ENCODE measurements at places on chromosomes 1 and 21.

DNA sequence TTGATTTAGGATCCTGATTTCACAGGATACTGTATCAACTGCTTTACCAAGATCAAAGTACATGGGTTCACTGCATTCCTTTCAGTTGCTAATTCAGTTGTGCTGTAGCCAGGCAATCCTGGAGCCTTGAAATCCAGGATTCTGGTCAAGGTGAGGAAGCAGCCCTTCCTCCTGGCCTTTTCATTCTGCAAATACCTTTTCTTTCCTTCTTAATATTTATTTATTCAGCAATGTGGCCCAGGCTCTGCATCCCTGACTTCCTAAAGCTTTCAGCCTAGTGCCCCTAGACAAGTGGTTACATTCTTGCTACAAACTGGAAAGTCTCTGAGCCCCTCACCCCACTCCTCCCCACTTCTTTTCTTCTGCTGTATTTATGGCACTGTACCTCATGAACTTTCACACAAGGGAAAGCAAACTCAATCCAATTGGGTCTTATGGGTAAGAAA, 16.2 kb downstream of the LRRC8D start:
- no peak for DNase-seq

DNA sequence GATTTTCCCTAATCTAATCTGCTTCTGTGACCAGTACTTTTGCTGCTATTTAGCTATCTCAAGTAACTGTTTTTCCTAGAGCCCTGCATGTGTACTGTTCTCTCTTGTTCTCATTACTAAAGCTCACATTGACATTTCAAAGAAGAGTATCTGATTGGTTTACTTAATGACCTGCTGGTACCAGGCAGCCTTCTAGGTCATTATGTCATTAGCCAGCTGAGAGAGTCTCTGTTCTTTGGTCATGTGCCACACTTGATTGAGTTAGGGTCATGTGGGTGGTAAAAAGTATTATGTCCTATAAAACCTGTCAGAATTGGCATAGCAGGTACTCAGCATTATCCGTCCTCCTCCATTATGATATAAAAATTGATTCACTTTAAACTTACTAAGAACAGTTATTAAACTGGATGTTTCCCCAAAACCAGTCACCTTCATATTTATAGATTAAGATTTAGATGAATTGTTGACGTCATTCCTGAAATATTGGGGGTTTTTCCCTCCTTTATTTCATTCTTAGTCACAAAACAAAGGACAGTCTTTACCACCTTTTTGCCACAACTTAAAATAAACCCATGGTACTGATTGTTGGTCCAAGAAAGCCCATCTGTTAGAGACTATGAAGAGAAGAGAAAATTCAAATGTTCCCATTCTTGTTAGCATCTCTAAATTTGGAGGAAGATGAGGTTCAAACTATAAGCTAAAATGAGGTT, 22.2 kb downstream of the FNDC5 start:
- no peak for DNase-seq

- no peak for DNase-seq
These were observed 6.3 kb upstream of the AURKAIP1 start for GRCh38 chr1:1381294-1381693.

DNA sequence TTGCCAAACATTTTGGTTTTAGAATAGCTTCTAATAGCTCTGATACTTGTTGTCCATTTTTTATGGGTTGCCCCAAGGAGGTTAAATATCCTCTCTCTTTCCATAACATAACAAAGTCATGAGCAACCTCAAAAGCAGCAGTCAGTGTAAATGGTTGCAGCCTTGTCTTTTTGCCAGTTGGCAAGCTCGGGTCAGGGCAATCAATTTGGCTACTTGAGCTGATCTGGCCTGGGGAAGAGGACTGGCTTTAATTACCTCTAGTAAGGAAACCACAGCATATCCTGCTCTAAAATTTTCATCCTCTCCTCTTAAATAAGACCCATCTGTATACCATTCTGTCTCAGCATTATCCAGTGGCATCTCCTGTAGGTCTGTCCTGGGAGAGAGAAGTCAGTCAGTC, 21.2 kb upstream of the FMO4 start:
- DNase-seq, result no peak

DNA sequence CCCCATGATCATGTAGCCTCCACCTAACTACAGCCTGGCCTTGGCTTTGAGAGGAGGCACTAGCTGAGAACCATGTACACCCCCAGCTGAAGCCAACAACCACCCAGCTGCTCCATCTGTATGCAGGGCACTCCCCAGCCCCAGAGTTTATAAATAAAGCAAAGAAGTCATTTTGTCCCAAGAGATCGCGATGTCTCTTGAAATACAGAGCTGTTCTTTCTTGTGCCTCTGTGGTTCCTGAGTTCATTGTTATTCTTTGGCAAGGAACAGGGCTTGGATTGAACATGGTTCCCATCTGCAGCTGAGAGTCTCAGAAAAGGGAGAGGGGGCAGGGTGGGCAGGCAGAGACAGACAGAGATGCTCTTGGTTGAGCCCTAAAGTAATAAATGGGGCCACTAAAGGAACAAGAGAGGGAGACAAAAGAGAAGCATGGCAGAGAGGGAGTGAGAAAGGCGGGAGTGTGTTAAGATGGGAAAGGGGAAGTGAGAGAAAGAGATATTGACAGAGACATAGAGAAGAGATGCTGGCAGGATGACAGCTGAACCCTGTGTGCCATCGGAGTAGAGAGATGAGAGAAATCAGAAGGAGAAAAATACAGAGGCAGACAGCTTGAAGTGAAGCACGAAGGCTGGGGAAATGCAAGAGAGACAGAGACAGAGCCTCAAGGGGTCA, 63.3 kb downstream of the TNR start:
- DNase-seq, result no peak

DNA sequence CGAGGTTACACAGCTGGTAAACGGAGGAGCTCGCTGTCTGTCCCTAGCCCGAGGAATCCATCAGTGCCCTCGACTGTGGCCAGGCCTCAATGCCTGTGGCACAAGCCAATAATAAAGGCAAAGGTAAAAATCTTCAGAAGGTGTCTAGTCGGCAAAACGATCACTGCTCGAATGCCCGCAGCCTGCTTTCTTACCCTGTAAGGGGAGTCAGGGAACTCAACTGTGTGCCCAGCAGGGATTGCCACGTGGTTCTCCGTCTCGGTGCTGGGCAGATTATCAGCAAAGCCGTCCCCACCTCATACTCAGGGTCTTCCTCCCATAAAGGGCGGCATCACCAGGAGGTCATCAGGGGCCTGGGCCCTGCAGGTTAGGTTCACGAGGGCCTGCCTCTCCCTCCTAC, 103.4 kb downstream of the PAX7 start:
- no peak for DNase-seq

DNA sequence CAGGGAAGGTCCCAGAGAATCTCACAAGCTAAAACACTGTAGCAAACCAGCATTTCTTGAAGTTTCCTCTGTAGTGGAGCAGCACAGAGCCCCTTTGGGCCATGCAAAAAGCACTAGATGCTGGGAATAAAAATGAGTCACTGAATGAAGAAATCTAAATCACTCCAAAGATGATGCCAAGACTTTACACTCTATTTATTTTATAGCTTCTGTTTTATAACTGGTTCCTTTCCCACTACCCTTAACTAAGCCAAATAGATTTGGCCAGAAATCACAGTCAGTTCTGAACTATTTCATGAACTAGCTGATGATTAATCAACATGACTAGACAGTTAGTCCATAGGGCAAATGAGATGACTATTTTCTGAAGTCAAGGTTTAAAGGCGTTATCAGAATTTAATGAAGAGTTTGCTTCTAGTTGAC, 89.5 kb downstream of the SCMH1 start:
- no peak for DNase-seq

GRCh38 chr1:54053745-54054437, 483 bp downstream of the TCEANC2 start:
- peak; percentile 21 for DNase-seq

- no peak for DNase-seq
These were observed 303.9 kb downstream of the SEC16B start for GRCh38 chr1:177665935-177666334.

DNA sequence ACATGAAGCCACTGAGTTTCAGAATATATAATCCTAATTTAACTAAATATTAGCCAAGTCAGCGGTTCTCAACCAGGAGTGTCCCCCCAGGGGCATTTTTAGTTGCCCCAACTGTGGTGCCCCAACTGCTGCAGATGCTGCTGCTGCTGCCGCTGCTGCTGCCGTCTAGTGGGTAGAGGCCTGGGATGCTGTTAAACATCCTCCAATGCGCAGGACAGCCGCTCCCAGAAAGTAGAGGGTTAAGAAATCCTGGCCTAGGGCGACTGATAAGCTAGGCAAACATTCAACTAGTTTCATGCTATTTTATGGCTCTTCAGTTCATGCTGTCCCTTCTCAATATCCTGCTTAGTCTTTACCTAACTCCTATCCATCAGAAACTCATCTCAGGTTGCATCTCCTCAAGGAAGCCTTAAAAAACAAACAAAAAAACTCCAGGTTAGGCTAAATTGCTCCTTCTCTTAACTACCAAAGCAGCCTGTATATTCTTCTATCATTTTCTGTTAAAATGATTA, 9.9 kb upstream of the DCAF6 start:
- no peak for DNase-seq

- DNase-seq, result no peak
These were observed 54.6 kb downstream of the SLC35F3 start for GRCh38 chr1:233959102-233959501.

GRCh38 chr1:9882296-9882944, 27.6 kb downstream of the CTNNBIP1 start:
- no peak for DNase-seq

GRCh38 chr1:16183179-16183578, 27.3 kb upstream of the EPHA2 start:
- DNase-seq, result no peak

- DNase-seq, result no peak
These were observed 27.9 kb downstream of the SSBP3 start for GRCh38 chr1:54378157-54378873.

DNA sequence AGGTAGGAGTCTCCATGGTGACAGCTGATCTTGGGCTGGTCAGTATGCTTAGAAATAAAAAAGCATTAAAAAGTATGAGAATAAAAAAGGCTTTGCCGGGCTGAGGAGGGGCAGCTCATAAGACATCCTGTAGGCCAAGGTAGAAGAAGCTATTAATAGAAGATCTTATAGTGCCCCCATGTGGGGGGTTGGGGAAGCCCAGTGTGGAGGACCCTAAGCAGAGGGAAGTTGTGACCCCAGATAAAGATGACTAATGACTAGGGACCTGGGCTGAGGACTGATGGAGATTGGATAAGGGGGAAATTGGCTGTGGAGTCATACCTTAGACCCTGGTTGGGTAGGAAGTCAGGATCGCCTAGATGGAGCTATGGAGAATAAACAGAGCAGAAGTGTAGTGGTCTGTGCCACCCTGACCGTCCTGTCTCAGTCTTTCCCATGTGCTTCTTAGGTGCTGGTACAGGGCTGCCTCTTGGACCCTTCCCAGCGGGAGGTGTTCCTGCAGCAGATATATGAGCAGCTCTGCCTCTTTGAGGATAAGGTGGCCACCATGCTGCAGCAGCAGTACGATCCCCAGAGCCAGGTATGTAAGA, 25.0 kb downstream of the SZT2 start:
- peak; percentile 42 for DNase-seq

DNA sequence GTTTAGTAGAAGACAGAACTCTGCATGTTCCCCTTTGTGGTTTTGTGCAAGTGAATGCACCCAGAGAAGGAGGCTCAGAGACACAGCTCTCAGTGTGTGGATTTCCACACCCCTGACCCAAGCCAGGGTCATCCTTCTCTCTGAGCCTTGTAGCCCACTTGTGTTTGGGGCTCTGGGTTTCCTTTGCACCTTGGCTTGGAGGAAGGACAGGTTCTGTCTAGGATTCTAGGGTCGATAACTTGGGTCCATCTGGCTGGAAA, 27.2 kb downstream of the MYOG start:
- no peak for DNase-seq

DNA sequence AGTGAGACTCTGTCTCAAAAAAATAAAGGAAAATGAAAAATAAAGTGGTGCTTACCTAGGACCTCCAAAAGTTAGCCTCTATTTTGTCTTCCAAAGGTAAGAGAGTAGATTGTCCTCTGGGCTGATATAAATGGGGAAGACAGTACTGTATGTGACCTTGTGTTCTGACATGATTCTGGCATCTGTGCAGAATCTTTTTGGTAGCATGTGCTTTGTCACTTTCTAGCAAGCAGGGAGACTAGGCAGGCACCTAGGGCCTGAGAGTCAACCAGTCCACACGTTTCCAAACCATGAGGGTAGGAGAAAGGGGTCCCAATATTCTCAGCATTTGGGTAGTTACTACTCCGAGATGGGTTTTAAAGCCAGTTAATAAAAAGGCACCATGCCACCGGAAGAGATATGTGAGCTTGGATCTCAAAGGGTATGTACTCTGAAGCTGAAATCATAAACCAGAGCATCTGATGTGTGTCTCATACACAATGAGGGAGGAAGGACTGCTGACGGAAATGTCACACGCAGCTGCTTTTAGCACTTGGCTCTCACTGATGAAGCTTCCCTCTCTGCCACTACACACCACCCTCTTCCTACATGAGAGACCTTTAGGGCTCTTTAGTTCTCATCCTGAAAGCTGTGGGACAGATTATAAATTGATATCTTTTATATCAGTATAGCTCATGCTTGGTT, 27.0 kb upstream of the SLC16A1 start:
- DNase-seq, result peak; percentile 68

- peak; percentile 44 for DNase-seq
These were observed 114.1 kb downstream of the RNF220 start for GRCh38 chr1:44519035-44519676.

GRCh38 chr1:193426061-193426460, 239.6 kb upstream of the B3GALT2 start:
- no peak for DNase-seq

DNA sequence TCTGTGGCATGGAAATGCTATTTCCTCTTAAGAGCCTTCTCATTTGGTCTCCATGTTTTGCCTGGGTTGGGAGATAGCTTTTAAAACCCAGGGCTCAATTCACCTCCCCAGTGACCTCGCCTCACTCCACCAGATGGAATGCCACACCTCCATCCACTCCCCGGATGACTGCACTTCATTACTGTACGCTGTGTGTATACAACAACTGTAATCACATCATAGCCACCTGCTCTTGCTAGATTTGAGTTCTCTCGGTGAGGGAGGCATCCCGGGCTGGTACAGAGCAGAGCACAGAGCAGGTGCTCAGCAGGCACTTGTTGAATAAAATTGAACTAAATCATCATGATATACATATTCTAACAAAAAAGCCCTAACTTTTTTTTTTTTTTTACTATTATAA, 26.0 kb downstream of the SDE2 start:
- no peak for DNase-seq

- no peak for DNase-seq
These were observed 430.1 kb downstream of the KCNT2 start for GRCh38 chr1:196178083-196178635.

DNA sequence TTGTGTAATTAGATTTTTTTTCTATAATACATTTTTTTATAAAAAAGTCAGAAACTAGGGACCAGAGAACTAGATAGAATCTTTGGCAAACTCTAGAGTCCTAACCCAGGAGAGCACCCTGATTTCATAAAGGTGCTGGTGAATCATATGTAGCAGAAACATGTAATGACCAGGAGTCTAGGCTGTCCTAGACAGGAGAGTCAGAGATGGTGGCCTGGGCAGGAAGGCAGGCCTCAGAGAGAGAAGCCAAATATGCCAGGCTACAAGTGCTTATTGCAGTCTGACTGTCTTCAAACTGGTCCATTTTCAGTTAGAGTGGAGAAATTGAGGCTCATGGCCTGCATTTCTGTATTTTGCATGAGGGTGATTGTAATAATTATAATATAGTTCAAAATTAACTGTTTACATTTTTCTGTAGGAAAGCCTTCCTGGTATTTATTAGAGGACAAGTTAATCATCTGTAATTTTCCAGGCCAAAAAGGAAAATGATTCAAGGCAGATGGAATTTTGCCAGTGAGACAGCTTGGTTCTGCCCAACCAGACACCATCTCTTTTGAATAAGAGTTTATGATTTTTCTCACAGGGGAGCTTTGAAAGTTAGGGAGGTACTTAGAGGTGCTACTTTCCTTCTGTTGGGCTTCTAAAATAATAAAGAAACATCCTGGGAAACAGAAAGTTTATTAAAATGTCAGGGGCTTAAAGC, 129.8 kb downstream of the S1PR1 start:
- no peak for DNase-seq

All from inflammatory macrophage treated with lipopolysaccharide for 1 hour (primary cell).